ENCODE measurements at places on chromosomes 1 and 21.
A peak's percentile ranks its signal among the peaks of the same experiment; 100 is the strongest.

GRCh38 chr1:179923029-179923428 is 31.6 kb upstream of the CEP350 start:
- DNase-seq, result no peak

- no peak for DNase-seq
Measured at GRCh38 chr1:230243146-230243545, 176.1 kb downstream of the GALNT2 start.

DNA sequence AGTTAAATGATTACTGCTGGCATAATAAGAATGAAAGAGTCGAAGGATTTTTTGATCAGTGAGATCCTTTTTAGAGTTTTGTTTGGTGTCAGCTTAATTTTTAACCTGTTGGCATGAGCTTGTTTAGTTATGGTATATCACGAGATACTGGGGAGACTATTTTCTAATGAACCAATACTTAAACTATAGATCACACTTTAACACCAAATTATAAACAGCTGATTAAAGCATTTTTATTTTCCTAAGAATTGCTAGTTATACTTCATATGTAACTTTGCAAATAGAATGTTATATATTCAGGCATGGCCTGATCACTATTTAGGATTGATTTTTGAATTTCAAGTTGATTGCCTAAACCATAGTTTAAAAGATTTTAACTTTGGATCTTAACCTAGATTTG is 6.0 kb downstream of the DDX20 start:
- DNase-seq, result no peak

DNA sequence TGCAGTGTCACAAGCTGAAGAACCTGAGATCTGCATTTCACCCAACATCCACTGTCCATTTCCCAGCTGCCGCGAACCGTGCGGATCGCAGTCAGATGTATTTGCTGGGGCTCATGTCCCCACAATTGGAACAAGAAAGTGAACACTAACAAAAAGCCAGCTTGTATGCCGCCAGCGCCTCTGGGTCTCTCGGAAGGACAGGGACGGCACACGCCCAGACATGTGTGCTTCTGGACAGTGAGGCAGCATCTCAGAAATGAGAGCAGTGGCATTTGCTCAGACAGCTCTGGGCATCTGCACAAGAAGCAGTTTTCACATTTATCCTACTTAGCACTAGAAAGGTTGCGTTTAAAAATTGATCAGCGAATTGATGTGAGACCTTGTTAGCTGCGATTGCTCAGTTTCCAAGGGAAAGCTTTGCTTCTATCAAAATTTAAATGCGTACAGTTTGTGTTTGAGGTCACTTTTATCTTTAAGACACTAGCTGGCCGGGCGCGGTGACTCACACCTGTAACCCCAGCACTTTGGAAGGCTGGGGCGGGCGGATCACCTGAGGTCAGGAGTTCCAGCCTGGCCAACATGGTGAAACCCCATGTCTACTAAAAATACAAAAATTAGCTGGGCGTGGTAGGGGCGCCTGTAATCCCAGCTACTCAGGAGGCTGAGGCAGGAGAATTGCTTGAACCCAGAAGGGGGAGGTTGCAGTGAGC is 28.7 kb downstream of the KCNAB2 start:
- DNase-seq, result no peak

DNA sequence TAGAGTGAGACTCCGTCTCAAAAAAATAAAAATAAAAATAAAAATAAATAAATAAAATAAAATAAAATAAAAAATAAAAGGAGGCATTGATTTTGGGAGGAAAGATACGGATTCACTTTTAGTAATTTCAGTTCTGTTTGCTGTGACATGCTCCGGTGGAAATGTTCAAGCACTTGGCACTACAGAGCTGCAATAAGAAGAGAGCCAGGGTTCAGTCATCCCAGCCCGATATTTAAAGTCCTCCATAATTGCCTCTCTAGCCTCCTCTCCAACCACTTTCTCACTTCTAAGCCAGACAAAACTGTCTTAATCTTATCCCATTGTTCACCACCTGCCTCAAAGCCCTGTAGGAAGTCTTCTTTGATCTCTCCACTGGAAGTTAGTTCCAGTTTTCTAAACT is 55.0 kb upstream of the MACF1 start:
- no peak for DNase-seq

- no peak for DNase-seq
Measured at GRCh38 chr1:115670476-115671175, 28.9 kb downstream of the VANGL1 start.

DNA sequence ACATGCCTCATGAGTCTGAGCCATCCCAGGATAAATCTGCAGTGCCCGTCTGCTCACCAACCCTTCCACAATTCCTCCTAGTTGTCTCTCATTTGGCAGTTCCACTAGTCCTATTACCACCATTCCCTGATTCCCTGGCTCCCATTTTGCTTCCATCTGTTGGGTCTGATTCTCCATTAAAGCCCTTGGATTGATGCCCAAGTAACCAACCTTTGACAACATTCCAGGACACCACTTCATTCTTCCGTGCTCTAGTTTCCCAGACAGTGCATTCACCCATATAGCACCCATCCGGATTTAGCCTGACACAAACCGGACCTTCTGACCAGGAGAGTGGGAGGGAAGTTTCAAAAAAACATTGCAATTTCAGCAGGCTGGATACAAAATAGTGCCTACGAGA is 189.4 kb upstream of the PALMD start:
- DNase-seq, result peak; percentile 75

Data from HFF-Myc (cell line).